ENCODE measurements at places on chromosomes 6 and 20.

DNA sequence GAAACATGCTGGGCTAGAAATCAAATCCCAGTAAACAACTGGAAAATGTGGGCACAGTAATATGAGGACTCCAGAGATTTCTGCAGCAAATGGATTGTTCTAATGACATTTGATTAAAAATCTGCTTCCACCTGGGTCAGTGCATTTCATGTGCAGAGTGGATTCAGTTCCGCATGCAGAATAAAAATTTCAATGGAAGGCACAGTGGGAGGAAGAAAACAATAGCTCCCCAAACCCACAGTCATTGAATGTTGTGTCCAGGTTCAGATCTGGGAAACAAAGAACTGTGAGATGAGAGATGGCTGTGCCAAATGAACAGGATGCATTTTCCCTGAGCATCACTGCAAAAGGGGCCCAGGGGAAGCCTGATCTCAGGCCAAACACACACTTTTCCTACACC lies 403.1 kb downstream of the BTBD9 start:
- DNase-seq, result no peak

- no peak for DNase-seq
These were observed 90.7 kb downstream of the PRL start for GRCh38 chr6:22206106-22206505.

- no peak for DNase-seq
These were observed 127.0 kb downstream of the PKHD1 start for GRCh38 chr6:51960419-51960818.

DNA sequence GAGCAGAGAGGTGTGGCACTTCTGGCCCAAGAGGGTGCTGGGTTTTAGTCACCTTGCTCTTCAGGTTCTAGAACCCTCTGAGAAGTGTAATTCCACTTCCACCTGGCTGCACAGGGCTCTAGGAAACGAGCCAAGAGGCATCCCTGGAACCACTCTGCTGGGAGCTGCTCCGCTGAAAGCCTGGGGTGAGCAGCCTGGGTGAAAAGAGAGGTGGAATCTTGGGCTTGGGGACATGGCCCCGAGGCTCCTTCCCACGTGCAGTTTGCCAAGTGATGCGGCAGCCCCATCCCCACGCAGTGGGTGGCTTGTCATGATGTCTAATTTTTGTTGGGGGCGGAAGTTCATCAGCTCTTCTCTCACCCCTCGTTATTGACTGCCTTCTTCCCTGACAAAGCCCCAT lies 32.8 kb downstream of the PPP1R16B start:
- no peak for DNase-seq

GRCh38 chr6:31734821-31735406 lies 1.4 kb downstream of the CLIC1 start:
- DNase-seq, result peak; percentile 80

DNA sequence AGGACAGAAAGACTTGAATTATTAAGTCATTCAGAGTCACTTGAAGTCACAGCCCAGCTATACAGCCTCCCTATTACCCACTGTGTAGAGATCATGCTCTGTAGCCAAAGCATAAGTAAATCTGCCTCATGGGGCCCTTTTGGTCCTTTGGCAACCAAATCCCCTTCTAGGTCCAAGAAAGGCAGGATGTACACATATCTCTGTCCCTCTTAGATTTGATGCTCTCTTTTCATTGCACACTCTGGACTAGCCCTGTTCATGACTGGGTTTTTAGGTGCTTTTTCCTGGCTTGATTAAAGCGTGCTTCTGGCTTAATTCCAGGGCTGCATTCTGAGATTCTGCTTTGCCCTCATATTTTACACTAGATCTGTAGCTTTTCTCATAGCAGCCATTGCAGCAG lies 296.8 kb downstream of the TENT5A start:
- no peak for DNase-seq

DNA sequence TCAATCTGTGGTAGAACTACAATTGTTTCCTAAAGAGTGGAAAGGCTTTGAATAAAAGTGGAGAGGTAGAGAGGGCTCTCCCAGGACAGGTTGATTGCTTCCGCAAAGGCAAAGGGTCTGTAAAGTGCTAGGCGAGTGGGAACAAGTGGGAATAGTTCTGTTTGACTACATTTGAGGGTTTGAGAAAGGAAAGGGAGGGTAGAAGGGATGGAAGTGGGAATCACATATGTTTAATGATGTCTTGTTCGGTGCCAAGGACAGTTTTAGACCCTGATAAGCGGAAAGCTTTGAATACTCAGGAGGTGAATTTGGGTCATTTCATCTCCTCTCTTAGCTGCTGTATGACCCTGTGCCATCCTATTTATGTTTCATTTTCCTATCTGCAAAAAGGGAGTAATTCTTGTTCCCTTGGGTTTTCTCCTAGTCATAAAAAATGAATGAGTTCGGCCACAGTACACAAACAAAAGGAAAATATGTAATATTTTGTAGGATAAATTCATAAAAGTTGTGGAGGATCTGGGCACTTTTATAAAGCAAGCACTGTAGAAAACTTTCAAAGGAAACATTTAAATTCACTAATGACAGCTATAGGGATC lies 1.7 kb upstream of the PIM1 start:
- DNase-seq, result no peak

DNA sequence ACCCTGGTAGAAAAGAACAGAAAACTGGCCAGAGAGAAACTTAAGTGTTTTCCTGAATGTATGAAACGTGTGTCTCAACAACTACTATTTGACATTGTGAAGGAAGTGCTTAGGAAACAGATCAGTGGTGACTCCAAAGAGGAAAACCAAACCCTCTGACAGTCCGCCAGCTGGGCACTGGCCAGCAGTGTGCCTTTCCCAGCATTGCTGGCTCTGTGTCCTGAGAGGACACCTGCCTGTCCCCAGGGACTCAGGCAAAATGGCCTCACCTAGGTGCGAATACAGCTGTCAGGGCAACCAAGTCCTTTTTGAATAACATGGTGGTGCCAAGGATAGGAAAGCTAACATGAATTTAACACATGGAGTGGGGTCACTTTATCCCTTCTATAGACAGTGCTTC lies 72.5 kb downstream of the NDUFAF5 start:
- no peak for DNase-seq

- no peak for DNase-seq
These were observed 202.0 kb downstream of the ZFAND3 start for GRCh38 chr6:38021571-38021970.

- DNase-seq, result no peak
These were observed 69.7 kb downstream of the DTD1 start for GRCh38 chr20:18657575-18657974.

GRCh38 chr6:88538130-88538706 lies 372.1 kb upstream of the CNR1 start:
- DNase-seq, result peak; percentile 28

- no peak for DNase-seq
These were observed 184.5 kb upstream of the PDE10A start for GRCh38 chr6:165847407-165848085.

DNA sequence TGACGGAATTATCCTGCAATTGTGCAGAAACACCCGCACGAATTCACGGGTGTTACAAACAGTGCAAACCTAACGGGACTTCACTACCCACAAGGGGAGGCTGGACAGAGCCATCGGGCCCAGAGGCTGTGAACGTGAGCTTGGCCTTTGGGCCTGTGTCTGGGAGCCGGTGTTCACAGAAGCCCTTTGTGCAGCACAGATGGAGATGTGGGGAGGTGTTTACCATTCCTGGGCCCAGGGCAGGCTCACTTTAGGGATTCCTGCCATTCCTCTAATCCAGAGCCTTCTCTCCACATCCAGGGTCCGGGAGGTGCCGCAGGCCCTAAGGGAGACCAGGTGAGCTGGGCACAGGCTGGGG lies 15.0 kb downstream of the COL9A3 start:
- peak; percentile 7 for DNase-seq

GRCh38 chr6:110636781-110637180 lies 160.4 kb upstream of the SLC22A16 start:
- DNase-seq, result no peak

DNA sequence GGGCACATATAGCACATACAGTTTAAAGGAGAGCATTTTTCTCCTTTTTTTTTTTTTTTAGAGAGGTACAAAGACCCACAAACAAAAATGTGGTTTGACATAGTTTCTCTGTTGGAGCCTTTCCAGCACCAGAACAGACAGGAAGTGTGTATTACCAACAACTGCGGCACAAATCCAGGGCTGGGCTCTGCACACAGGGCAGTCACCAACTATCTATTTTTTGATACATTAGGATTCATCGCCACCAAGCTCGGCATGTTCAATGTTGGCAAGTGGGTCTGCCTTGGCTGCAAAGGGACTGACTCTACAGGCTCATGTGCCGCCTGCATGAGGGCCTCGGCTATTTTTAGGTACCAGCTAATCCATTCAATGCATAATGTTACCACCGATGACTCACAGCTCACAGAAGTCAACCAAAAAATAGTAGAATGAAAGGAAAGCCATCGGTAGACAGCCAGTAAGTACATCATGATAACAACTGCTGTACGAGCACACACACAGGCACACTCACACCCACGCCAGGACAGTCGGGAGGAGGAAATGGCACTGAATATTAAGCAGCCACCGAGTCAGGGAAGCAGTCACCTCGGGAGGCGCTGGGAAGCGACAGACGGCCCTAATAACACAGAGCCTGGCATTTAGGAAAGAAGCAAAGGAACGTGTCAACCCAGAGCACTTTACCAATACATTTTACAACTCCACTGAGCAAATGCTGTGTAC lies 81.6 kb downstream of the GMPR start:
- DNase-seq, result peak; percentile 86

All from GM03348 (cell line).